ENCODE measurements at places on chromosomes 7 and 10.

DNA sequence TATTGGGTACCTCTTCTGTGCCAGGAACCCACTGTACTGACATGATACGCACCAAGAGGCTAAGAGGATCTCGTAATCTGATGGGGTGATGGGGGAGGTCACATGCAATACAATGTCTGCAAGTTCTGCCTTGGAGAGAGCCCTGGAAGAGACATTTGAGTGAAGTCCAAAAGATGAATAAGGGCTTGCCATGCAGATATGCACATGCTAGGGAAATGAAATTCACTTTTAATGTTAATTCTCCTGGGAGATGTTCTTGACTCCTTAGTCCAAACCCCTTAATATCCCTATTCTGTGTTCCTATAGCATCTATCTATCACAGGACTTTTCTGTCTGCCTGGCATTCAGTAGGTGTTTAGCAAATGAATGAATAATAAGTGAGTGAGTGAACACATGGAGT is 54.0 kb upstream of the GLCCI1 start:
- DNase-seq: no peak

DNA sequence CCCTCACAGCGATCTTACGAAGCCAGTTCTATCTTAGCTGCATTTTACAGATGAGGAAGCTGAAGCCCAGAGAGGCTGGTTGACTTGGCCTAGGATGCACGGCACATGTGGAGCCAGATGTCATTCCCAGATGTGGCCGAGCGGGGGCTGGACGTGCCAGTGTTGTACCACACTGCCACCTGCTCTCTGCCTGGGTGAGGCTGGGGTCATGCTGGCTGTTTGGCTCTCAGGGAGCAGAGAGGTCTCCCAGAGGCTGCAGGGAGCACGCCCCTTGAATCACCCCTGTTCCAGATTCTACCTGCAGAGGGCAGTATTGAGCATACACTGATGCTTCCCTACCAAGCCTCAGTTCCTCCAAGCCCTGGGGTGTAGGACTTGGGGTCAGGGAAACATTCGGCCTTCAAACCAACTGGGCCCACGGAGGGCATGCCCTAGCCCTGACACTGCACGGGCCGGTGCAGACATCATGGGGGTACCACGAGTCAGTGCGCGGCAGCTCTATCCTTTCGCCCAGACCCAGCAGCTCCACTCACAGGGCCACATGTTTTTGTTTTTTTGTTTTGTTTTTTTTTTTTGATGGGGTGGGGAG is 3.8 kb upstream of the GTF2IRD1 start:
- peak; percentile 78 for DNase-seq

- DNase-seq: no peak
Measured at GRCh38 chr7:33044986-33045385, 17.6 kb downstream of the NT5C3A start.

- DNase-seq: no peak
Measured at GRCh38 chr7:110719741-110720140, 371.2 kb upstream of the LRRN3 start.

DNA sequence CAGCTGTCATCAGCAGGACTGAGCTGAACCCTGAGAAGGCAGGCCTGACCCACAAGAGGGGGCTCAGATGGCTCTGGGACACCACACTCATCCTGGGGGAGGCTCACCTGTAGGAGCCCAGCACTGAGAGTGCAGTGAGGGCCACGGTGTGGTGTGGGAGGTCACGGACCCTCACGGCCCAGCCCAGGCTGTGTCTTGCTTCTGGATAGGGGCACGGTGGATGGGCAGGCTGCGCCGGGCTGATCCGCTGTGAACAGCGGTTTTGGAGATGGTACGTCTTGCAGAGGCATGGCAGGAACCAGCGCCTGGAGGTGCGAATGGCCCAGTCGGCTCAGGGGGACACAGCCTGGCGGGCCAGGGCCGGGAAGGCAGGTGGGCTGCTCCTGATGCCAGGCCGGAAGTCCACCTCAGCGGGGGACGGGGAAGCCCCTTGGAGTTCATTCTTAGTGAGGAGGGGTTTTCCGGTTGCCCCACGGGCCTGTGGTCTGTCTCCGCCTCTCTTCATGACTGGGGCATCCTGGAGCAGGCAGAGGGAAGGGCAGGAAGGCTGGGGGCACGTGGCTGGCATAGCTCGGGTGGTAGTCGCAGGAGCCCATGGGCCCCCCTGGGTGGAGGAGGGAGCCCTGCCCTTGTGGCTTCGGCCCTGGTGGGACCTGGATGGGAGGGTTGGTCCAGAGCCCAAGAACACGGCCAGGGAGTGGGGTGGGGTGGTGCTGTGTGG is 112.5 kb downstream of the UNCX start:
- DNase-seq: no peak

DNA sequence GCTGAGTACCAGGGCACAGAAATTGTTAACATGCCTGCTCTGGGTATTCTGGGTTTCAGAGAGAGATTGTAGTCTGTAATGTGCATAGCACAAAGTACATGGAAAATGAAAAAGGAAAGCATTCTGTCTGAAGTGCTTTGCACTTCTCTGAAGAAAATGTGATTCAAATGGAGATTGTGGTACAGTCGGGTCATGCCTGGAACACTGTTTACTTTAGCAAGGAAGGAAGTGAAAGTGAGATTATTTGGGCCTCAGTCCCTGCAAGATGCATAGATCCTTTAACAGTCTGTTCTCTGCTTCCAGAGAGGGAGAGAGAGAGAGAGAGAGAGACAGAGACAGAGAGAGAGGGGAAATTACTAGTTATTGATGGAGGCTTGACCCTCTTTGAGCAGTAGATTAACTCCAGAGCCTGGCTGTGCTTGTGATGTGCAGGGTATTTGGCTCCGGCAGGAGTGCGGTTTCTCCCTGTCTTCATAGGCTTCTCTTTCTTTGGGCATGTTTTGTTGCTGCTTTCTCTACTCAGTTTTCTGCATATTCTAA is 5.4 kb downstream of the VWC2 start:
- no peak for DNase-seq

GRCh38 chr7:43695365-43695764 is 34.0 kb downstream of the COA1 start:
- DNase-seq: no peak

DNA sequence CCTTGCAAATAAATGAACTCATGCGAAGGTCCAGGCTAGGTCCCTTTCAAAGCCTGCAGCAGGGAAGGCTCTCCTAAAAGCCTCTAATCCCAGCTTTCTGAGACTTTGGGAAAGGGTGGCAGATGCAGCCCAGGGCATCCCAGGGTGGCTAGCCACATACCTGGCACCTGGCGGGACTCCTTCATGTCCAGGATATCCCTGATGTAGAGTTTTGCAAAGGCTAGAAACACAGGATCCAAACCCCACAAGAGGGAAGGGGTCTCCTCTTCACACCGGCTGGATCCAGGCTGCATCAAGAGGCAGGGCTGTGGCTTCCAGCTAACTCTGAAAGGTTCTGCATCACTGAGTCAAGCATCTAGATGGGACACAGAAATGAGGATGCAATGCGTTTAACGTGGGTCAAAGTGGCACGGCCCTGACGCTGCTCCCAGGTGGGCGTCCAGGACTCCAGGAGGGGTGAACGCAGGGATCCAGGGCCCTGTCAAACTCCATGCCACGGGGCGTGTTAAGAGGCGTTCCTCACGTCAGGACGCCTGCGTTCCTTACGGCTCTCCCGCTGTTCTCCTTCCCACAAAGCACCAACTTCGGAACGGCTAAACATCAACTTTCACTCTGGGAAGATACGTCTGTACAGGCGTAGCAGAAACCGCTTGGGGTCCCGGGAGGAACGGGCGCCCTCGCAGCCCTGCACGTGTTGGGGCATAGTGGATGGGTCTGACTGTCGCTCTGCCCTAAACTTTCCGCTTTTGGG is 507 bp downstream of the STN1 start:
- no peak for DNase-seq

GRCh38 chr7:122736183-122736582 is 33.5 kb upstream of the RNF148 start:
- no peak for DNase-seq

DNA sequence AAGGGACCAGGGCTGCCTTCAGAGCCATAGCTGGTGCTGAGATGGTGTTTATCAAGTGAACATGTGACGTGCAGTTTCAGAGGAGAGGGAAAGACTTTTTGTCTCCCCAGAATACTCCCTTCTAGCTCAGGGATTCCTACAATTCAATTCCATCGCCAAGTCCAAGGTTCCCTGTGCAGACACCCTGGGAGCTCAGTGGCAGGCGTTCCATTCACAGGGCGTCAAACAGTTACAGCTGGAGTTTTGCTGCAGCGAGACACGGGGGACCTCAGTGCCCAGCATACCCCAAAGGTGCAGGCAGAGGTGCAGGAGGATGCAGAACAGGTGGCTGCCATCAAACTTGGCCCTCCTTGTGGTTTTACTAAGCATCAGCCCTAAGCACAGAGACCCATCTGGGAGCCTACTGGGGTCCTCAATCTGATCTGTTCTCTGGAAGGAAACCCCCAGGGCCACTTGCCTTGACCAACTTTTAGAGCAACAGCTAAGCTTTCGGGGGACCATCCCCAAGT is 846 bp upstream of the CALML5 start:
- DNase-seq: no peak

DNA sequence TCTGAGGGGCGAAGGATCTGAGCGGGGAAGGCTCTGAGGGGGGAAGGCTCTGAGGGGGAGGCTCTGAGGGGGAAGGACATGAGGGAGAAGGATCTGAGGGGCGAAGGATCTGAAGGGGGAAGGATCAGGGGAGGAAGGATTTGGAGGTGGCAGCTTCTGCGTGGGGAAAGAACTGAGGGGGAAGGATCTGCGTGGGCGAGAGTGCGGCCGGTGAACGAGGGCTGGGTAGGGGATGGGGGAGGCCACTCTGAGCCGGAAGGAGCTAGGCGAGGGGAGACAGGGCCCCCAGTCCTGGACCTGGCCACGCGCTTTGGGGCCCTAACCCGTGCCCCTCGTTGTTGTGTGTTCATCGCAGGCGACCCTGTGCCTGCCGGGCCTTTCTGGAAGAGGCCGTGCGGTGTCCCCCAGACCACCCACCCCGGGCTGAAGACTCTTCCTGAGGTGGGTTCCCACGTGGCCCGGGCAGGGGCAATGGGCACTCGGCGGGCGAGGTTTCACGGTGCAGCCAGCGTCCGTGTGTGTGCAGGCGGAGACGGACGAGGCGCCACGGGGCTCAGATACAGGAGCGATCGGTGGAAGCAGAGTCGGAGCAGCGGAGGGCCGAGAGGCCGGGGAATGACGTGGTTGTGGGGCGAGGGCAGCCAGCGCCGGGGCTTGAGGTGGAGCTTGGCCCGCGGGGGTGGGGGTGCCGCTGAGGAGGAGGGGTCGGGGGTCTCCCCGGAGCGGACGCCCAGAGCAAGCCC is 2.0 kb downstream of the CALY start:
- no peak for DNase-seq

- DNase-seq: no peak
Measured at GRCh38 chr7:12607134-12607533, 36.6 kb downstream of the SCIN start.

GRCh38 chr10:87656431-87657072 is 3.1 kb upstream of the PAPSS2 start:
- DNase-seq: peak; percentile 68
